ENCODE measurements at places on chromosomes 2 and 18. TPM values are rescaled to one million over a fixed set of nuclear protein-coding genes. Genes with fewer than 3 reads are reported as not detected.

DNA sequence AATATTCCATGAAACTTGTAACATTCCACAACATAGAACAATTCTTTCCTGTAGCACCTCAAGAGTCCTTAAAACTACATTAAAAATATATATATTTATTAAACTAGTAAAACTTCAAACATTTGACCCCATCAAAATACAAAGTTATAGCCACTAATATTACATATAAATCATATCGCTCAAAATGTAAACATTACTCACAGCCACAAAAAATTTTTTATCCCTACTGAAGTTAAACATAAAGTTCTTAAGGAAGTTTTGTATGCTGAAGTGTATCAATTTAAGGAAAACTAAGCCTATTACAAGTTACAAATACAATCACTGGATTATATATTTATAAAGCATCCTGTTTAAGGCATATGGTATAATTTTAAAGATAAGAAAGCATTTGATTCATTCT lies 80.3 kb upstream of the DNER start:
- no peaks in the 10 kb centered on the region for H3K27me3 ChIP-seq
- H3K27ac ChIP-seq, result no peak overlapping the region
- H3K36me3 ChIP-seq, result peaks cover 48% of the 10 kb centered on the region
- no peaks in the 10 kb centered on the region for H3K4me1 ChIP-seq

GRCh38 chr2:232508251-232508650 lies 11.9 kb upstream of the PRSS56 start:
- H3K27me3 ChIP-seq, result peaks cover 4% of the 10 kb centered on the region
- H3K4me3 ChIP-seq, result no peak overlapping the region
- DNase-seq, result no peak
- H3K36me3 ChIP-seq, result no peaks in the 10 kb centered on the region

GRCh38 chr2:18045230-18045629 lies 166.8 kb downstream of the KCNS3 start:
- H3K4me3 ChIP-seq, result no peak overlapping the region
- no peak for DNase-seq
- no peaks in the 10 kb centered on the region for H3K27me3 ChIP-seq
- H3K27ac ChIP-seq, result no peak overlapping the region

- no peak overlapping the region for H3K4me3 ChIP-seq
- H3K4me1 ChIP-seq, result no peaks in the 10 kb centered on the region
- H3K27me3 ChIP-seq, result no peaks in the 10 kb centered on the region
- no peak for DNase-seq
These were observed 131.1 kb upstream of the FAM98A start for GRCh38 chr2:33730193-33730592.

- no peaks in the 10 kb centered on the region for H3K27me3 ChIP-seq
- H3K4me3 ChIP-seq, result no peak overlapping the region
- DNase-seq, result no peak
These were observed 83.4 kb upstream of the LTBP1 start for GRCh38 chr2:32863326-32863725.

DNA sequence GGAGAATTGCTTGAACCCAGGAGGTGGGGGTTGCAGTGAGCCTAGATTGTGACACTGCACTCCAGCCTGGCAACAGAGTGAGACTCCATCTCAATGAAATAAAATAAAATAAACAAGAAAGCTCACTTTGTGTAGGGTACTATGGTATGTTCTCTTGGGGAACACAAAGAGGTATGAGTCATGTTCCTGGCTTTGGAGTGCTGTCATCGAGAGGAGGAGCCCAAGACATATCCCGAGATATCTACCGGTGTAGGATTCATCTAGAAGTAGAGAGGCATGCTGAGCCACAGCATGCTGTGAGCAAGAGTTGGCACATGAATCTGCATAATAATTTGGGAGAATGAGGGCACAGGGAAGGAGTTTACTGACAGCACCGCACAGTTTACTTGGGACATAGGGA lies 244.9 kb upstream of the EPHA4 start:
- H3K4me1 ChIP-seq, result no peaks in the 10 kb centered on the region
- H3K4me3 ChIP-seq, result no peak overlapping the region
- DNase-seq, result no peak
- no peaks in the 10 kb centered on the region for H3K27me3 ChIP-seq

DNA sequence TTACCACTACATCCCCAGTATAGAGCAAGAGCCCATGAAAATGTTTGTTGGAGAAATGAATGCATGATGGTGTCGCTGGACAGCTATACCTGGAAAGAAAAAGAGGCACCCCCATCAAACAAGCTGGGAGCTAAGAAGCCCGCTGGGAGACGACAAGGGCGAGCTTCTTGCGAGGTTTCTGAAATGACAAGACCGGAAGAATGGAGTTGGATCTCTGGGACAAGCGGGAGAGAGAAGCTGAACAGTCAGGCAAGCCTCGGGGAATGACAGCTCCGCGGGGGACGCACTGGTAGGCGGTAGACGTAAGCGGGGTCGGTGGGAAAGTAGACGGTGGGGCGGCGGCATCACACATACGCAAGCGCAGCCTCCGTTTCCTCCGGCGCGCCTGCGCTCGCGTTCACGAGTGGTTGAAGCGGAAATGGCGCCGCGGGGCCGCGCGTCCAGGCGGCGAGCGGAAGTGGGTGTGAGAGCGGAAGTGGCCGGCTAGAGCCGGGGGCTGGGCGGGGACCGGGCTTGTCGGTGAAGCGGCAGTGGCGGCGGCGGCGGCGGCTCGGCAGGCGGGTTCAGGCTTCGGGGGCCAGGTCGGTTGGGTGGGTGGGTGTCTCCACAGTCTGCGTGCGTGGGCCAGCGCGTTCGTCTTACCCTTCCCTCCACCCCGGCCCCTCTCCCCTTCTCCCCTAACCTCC lies at the start of gene ARPC2:
ARPC2 (plus strand) TSS at position 516 of the 686 bp plus-strand sequence. CDS start 282 bp downstream, outside the sequence.
- no peaks in the 10 kb centered on the region for H3K27me3 ChIP-seq
- peak; percentile 96 for DNase-seq
- H3K4me1 ChIP-seq, result peaks cover 45% of the 10 kb centered on the region
- peak within 1 kb of the TSS; percentile 84 for H3K27ac ChIP-seq
- H3K4me3 ChIP-seq, result peak within 1 kb of the TSS; percentile 99

Gene CD8B
- polyA plus RNA-seq, result not detected

Data from heart left ventricle (tissue), 16 donors.